Retina (tissue), 1 donor: ENCODE measurements at places on chromosomes 3 and 15.

GRCh38 chr3:191176038-191176785 is 22.8 kb upstream of the OSTN start:
- no peak for DNase-seq

GRCh38 chr3:45182915-45183871 is 37.0 kb upstream of the CDCP1 start:
- no peak for DNase-seq

DNA sequence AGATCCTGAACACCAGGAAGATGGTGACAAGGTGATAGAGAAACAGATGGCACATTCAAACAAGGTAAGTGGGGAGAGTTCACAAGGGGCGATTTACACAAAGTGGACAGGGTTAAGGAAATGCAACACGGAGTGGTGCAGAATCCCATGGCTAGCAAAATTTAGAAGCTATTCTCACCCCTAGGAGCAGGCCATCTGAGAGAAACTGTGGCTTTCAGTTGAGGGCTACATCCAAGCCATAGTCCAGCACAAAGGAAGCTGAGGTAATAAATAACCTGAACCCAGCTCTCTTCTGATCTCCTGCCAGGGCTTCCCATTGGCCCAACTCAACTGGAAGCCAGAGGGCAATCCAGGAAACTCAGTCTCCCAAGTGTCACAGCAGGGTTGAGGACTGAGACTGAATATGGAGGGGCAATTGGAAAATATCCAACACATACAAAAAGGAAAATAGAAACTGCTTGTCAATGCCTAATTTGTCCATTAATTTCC is 1.2 kb upstream of the ZNF445 start:
- DNase-seq, result no peak

DNA sequence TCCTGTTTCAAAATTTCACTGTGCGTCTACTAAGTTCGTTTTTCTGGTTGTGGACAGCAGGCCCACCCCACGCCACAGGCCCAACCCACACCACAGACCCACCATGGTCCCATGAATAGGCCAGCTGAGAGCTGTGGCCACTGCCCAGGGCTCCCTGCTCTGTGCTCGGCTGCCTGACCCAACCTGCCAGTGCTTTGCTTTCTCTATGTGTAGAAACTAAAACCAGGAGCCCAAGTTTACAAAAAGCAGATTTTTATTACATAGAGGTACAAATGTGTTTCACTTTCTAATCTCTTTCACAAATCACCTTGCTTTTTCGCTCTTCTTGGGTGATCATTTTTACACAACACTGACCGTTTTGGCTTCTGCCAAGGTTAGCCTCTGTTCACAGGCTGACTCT is 69.1 kb downstream of the HERC2 start:
- no peak for DNase-seq

DNA sequence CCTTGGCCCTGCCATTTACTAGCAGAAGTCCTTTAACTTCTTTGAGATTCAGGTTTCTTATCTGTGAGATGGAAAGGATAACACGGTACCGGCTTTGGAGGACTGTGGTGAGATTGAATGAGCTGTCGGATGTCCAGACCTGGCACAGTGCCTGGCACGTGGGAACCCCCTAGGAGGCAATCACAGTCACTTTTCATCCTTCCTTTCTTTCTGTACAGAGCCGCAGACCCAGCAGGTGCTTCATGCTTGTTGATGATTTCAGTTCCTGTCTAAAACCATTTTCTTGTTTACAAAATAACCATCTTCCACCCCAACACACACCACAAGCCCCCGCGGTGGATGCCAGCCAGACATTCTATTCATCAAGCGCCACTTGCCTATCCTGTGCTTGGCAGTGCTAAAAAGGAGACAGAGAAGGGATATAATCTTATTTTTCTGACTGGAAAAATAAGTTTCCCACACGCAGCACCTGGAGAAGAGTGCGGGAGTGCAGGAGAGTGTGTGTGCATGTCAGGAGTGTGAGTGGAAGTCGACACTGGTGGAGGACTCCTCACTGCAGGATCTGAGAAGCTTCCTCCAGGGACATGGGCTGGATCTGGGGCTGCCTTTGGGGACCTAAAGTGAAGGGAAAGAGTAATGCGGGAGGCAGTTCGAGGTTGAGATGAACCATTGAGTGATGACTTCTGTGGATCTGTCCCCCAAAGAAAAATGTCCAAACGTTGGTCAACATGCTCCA is 85.7 kb downstream of the ST6GAL1 start:
- DNase-seq, result no peak

DNA sequence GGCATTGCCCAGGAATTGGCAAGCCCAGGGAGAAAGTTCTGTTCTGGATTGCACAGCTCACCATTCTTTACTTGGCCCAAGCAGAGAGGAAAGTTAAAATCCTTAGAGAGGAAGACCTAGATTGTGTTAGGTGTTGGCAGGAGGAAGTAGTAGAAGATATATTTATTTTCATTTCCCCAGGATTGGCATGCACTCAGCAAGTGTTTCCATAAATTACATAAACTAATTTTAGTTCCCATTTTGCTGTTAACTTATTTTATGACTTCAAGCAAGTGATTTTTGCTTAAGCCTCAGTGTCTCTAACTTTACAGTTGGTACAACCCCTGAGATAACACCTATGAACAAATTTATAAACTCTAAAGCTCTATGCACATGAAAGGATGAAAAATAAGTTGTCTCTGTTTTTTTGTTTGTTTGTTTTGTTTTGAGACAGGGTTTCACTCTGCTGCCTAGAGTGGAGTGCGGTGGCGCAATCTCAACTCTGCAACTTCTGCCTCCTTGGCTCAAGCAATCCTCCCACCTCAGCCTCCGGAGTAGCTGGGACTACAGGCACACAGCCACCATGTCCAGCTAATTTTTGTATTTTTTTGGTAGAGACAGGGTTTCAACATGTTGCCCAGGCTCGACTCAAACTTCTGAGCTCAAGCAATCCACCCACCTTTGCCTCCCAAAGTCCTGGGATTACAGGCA is 31.2 kb upstream of the TOP2B start:
- no peak for DNase-seq

DNA sequence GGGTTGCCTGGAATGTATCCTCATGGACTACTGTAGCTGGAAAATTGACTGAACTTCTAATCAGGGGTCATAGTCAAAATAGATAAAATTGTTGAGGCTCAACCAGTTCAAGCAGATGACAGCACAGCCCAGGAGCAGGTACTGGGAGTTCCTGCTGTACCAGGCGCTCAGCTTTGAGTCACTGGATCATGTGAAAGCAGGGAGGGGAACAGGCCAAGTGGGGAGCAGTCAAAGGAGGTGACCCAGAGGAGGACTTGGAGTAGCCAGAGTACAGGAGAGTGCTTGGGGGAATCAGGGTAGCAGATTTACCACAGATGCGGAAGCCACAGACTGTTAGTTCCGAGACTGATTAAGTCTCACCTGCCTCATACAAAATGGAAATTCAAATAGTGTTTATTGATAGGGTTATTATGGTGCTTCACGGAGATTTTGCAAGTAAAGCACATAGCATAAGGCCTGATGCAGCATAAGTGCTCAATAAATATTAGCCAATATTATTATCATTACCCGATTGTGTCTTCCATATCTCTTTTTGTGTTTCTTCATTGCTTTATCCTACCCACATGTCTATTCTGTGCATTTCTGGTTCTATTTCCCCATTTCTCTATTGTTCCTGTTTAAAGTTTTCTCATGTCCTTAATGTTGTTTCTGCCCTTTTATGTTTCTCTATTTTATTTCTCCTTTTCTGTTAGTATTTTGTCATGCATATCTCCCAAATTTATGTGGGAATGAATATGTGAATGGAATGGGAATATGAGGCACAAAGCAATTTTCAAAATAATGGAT is 369.2 kb upstream of the MCTP2 start:
- no peak for DNase-seq

DNA sequence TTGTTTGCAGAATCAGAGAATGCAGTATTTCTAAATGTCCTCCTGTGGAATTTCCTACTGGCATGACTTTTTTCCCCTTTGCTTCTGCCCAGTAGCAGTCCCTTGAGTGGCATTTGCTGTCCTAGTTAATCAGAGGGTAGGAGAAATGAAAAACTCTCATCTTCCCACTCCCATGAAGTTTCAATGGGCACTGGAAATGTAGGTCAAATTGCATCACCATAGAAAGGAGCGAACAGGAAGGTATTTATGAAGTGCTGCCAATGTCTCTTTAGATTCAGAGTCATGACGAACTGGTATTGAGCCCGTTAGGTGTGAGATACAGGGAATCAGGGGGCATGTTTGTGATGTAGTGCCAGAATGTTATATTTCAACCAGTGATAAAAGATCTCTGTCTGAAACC is 23.2 kb downstream of the ATXN7 start:
- peak; percentile 60 for DNase-seq
